Amniotic stem cell (primary cell): ENCODE measurements at places on chromosomes 7 and 10.

DNA sequence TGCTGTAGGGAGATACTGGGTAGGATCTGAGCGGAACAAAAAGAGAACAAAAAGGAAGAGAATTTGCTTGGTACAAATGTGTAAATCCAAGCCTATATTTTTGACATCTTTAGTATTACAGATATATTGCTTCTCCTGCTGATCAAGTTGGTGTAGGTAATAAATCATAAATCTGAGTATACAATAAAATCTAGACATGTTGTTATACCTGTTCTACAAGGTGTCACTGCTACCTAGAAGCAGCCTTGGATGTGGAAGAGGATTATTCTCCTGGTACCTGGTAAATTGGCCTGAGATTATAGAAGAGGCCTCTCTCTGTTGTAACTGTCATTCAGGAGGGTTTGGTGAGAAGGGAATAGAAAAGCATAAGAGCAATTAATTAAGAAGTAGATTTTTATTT lies 89.9 kb upstream of the LSM8 start:
- no peak for DNase-seq

DNA sequence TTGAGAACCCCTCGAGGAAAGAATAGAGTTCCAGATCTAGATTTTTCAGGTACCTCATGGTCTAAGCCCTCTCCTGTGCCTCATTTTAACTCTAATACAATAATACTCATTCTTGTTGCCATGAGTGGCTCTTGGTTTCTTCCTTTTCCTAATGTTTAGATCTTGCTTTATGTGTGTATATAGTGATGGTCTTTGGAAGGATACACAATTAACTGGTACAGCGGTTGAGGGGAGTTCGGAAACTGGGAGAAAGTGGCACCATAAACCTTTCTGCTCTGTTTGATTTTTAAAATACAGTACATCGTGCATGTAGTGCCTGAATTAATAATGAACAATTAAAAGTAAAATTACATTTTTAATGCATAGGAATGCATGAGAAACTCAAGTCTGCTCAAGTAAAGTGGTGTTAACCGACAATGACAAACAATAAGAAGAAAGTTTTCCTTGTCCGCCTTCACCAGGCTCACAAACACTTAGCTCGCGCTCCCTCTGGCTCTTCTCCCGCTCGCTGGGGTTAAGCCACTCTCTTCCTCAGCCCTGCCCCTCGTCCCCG lies 386 bp upstream of the EIF4EBP2 start:
- DNase-seq, result no peak

DNA sequence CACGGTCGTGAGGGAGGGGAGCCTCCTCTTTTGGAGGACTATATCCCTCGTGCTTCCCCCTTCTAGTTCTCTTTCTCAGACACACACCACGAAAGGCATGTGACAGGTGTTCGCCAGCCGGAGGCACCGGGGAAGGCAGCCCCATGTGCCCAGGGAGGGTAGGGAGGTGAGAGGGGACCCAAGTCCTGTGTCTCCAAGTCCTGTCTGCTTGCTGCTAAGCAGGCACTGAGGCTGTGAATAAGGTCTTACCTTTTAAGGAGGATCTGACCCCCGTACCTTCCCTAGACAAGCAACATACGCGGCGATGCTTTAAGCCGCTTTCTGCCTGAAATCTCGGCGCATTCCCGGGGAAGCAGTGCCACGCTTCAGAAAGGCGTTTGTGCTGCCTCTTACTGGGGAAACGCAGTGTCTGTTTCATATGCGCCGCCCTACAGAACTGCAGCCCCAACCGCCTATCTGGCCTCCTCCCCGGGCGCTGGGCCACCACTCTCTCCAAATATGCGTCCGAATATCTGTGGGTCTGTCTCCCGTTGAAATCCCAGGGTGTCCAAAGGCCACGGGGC lies 770 bp downstream of the PLXNA4 start:
- peak; percentile 40 for DNase-seq

DNA sequence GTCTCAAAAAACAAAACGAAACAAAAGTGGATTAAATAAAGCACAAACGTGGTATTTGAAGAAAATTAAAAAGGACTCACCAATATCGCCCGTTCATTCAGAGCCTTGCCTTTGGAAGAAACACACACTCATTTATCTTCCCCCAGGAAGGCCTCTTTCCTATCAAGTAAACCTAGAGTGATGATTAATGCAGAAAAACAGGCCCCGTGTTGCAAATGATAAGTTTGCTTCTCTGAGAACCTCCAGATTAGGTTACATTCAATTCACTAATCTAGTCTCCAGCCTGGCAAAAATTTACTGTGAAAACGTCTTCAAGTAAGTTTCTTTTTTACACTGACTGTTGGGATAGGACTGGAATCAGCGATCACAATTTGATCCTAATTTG lies 78.0 kb upstream of the C1GALT1 start:
- no peak for DNase-seq

GRCh38 chr10:75358132-75358531 lies 43.4 kb downstream of the ZNF503 start:
- DNase-seq, result no peak

GRCh38 chr7:36011588-36011965 lies 141.5 kb upstream of the EEPD1 start:
- no peak for DNase-seq

DNA sequence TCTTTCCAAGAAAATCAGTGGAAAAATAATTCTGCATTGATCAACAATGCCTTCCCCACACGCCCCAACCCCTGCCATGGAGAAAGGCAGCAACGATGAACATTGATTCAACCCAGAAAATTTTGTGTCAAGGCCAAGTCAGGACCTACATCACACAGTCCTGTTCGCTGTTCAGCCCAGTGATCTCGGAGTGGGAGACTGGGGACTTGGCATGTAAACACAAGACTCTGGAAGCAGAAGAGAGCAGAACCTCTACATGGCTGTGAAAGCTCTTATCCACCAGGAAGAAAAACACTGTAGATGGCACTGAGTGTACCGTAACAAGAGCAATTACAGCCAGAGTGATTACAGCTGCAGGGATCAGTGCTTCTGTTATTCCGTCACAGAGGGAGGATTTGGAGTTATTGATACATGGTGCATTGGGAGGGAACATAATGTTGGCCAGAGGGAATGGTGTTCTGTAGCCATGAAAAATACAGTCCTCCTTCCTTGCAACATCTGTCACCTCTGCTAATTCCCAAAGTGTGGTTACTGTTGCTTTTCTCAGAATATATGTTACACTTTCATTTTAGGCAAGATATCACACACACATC lies 136.6 kb downstream of the IQUB start:
- DNase-seq, result no peak

GRCh38 chr10:84156768-84157167 lies 16.8 kb upstream of the GPR15LG start:
- DNase-seq, result no peak

- DNase-seq, result no peak
Observed at GRCh38 chr10:112724404-112724991, 225.5 kb upstream of the TCF7L2 start.

GRCh38 chr10:33365871-33366411 lies 31.5 kb upstream of the NRP1 start:
- peak; percentile 43 for DNase-seq

GRCh38 chr7:105079348-105079747 lies 65.3 kb downstream of the KMT2E start:
- no peak for DNase-seq

DNA sequence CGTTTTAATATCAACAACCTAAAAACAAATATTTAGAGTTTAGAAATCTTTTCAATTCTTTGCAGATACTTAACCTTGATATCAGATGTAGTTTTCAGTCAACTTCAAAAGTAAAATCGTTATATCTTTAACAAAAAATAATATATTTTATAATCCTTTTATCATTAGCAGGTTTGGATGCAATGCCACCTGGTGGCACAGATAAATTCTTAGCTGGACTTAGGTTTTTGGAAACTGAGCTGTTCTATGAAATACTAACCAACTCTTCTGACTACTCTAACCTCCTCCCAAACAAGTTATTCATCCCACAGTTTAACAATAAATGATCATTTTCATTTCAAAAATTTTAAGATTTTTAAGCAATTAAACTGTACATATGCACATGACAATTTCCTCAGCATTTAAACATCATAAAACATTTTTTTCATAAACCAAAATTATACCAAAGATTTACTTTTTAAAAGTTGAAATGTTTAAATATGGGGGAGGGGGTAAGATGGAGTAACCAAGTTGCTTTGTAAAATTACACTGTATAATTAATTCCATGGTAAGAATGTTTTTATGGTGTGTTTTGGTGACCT lies 56.9 kb downstream of the HIBADH start:
- no peak for DNase-seq

- DNase-seq, result no peak
Observed at GRCh38 chr10:53108317-53108934, 335.8 kb upstream of the MBL2 start.

GRCh38 chr10:87626422-87626892 lies 33.2 kb upstream of the PAPSS2 start:
- no peak for DNase-seq

DNA sequence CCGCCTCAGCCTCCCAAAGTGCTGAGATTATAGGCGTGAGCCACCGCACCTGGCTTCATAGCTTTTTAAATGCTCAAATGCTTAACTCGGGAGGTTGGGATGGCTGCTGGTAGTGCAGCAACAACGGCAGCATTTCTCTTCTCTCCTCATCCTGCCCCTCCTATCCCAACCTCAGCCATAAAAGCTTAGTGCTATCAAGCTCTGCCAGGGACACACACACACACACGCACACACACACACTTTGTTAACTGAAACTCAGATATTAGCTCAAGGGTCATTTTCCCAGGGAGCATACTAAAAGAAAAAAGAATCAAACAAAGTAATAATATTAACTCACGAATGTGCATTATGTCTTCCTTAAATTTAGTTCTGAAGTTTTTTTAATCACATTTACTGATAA lies 63.0 kb upstream of the HPS1 start:
- DNase-seq, result no peak

DNA sequence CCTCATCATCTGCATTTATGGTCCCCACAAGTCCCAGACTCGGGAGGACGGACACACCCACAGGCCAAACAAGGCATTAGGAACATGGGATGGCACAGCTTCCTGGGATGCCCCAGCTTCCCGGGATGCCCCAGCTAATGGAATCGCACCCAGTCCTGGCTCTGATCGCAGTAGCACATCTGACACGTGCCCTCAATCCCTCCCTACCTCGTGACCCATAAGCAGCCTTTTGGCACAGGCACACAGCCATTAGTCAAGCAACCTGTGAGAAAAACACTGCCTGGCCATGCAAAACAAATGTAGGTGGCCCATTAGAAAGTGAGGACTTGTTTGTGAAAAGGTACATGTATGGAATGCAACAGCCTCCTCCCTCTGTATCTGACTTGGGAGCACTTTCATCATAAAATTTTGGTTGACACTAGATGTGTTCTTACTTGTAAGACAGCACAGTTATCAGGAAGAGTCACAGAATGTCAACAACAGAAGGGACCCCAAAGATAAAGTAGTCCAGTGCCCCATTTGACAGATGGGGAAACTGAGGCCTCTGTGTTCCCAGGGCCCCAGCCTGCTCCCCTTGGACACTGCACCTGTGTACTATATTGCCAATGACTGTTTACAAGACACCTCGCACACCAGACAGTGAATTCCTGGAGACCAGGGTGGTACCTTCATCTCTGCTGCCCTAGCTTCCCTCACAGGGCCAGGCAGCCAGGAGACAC lies 34.4 kb downstream of the DLG5 start:
- no peak for DNase-seq

GRCh38 chr7:88452646-88453045 lies 146.0 kb upstream of the STEAP4 start:
- no peak for DNase-seq
